ENCODE measurements at places on chromosomes 1 and 21. TPM values are rescaled to one million over a fixed set of nuclear protein-coding genes. Genes with fewer than 3 reads are reported as not detected.
A peak's percentile ranks its signal among the peaks of the same experiment; 100 is the strongest.

DNA sequence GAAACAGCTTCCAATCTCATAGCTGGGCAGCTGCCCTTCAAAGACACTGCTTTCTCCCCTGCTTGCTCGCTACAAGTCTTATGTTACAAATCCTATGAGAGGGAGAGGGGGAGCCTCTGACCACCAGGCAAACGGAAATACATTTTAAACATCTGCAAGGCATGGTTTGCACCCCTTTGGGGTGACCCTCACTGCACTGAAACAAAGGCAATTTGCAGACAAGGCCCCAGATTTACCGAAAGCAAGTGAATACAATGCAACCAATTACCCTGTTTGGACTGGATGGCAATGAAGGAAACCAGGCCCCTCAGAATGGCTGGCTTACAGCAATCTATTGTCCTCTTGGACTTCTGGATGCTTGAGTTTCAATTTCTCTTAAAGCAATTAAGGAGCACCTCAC is 11.8 kb upstream of the ATP13A2 start:
- peaks cover 89% of the 10 kb centered on the region for H3K36me3 ChIP-seq
- DNase-seq, result no peak
- H3K4me1 ChIP-seq, result peaks cover 11% of the 10 kb centered on the region
- no peak overlapping the region for H3K4me3 ChIP-seq
- no peak overlapping the region for H3K27ac ChIP-seq

DNA sequence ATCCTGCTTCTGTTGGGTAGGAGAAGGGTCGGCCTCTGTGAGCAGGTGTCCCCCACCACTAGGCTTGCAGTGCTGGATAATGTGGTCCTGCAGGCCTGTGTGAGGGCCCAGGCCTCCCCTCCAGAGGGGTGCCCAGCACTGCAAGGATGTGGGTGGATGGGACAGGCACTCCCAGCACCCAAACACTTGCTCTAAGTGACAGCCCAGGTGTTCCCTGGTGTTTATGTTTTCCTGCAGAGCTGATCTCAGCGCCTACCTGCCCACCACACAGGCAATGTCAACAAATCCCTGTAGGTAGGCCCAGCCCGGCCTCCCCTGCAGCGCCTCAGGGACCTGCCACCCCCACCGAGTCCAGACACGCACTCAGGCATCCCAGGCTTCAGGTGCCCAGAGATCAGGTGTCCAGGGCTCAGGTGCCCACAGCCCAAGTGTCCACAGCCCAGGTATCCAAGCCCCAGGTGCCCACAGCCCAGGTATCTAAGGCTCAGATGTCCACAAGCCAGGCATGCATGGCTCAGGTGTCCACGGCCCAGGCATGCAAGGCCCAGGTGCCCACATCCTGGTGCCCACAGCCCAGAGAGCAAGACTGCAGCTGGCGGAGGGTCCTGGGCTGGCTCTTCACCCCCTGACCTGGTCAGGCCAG is 59.2 kb downstream of the WNT9A start:
- no peaks in the 10 kb centered on the region for H3K27me3 ChIP-seq
- H3K4me3 ChIP-seq, result no peak overlapping the region
- H3K36me3 ChIP-seq, result no peaks in the 10 kb centered on the region

Gene RIPK4
- 0.07 TPM for total RNA-seq

- H3K4me3 ChIP-seq, result no peak overlapping the region
- no peak for DNase-seq
- H3K36me3 ChIP-seq, result peaks cover 30% of the 10 kb centered on the region
- H3K4me1 ChIP-seq, result peaks cover 5% of the 10 kb centered on the region
- H3K27ac ChIP-seq, result peak overlapping the region; percentile 35
- H3K27me3 ChIP-seq, result no peaks in the 10 kb centered on the region
Measured at GRCh38 chr1:6056572-6056948, 10.9 kb downstream of the KCNAB2 start.

- no peak overlapping the region for H3K27ac ChIP-seq
- H3K27me3 ChIP-seq, result peaks cover 28% of the 10 kb centered on the region
- H3K4me1 ChIP-seq, result peaks cover 8% of the 10 kb centered on the region
Measured at GRCh38 chr1:159798893-159799292, 3.3 kb upstream of the FCRL6 start.

All from activated B cell treated with CpG ODN at 0.5 μM for 24 hours (primary cell).